ENCODE measurements at places on chromosomes 16 and 17.

GRCh38 chr16:85271198-85271597, 158.9 kb upstream of the CIBAR2 start:
- no peak for DNase-seq

- no peak for DNase-seq
These were observed 13.2 kb downstream of the XYLT2 start for GRCh38 chr17:50359005-50359699.

DNA sequence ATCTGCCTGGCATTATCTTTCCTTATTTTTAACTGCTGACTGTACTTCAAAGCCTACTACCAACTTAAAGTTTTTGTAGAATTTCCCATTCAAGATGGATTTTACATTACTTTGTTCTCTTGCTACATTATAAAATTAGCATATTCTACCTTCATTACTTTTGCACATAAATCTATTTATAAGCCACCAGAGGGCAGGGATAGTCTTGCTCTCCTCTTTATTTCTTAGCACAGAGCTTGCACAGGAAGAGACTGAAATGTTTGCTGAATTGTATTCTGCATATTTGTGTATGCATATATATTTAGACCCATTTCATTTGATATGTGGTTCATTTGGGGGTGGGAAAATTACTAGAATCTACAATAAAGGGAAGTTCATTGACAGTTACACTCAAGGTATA, 108.0 kb downstream of the SKAP1 start:
- no peak for DNase-seq

GRCh38 chr17:20153231-20153630, 144.1 kb downstream of the SPECC1 start:
- no peak for DNase-seq

- DNase-seq: no peak
These were observed 2.0 kb downstream of the POLR2C start for GRCh38 chr16:57464523-57464922.

- DNase-seq: no peak
These were observed 52.4 kb downstream of the MYO18A start for GRCh38 chr17:29127840-29128239.

DNA sequence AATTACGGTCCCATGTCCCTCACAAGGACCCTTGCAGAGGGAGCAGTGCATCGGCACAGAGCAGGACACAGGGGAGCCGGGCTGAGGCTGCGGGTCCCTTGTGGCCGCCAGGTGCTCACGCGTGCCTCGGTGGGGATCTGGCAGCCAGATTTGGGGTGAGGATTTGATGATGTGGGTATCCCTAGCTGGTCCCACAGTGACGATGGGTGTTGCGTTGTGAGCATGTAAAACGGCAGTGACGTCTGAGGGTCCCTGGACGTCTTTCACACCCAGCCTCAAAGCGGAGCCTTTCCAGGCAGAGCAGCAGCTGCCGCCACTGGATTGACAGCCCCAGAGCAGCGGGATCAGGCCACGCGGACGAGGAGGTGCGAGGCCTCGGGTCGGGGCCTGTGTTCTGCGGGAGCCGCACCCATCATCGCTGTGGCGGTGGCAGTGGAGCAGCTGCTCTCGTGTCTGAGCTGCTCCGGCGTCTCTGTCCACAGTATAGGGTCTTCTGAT, 54.6 kb downstream of the WDR45B start:
- DNase-seq: no peak

GRCh38 chr17:62666801-62667591, 39.5 kb downstream of the MRC2 start:
- DNase-seq: no peak

GRCh38 chr16:53415504-53415903, 18.8 kb upstream of the RBL2 start:
- DNase-seq: no peak

DNA sequence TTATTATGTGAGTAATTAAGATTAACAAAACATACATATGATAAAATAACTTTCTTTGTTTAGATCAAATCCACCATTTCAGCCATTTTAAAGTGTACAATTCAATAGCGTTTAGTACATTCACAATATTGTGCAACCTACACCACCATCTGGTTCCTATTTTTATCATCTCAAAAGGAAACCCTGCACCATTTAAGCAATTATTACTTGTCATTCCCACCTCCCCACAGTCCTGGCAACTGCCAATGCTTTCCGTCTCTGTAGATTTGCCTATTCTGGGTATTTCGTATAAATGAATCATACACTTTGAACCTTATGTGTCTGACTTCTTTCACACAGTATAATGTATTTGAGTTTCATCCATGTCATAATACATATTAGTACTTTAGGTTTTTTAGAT, 162.5 kb upstream of the CNTNAP4 start:
- no peak for DNase-seq

GRCh38 chr17:83161298-83162034, 82.1 kb downstream of the METRNL start:
- DNase-seq: no peak

- DNase-seq: no peak
These were observed 152.6 kb downstream of the PRKCA start for GRCh38 chr17:66455060-66455459.

DNA sequence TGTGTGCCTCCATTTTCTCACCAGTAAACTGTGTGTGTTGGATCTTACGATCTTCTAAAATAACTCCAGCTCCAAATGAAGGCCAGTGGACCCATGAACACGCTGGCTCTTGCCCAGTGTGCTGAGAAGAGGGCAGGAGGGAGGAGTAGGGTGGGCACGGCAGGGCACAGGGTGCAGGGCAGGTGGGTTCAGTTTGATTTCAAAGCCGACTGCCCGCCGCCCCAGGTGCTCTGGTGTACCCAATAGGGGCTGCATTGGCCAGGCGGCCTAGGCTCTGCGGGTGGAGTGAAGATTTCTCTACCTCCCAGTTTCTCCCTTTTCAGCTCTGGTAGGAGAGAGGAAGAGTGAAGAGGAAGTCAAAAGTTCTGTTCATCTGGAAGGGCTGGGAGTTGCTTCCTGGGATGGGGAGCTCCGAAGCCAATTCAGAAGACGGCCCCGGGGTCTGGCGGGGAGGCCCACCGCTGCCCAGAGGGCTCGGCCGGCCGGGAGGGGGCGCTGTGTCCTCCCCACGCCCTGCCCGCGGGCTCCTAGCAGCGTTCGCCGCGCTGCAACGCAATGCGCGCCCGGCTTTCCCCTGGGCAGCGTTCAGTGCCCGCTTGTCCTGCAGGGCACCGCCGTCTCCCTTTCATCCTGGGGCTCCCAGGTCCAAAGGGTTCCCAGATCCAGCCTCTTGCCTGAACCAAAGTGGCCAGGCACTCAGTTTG, 1.1 kb upstream of the CRHR1 start:
- no peak for DNase-seq

DNA sequence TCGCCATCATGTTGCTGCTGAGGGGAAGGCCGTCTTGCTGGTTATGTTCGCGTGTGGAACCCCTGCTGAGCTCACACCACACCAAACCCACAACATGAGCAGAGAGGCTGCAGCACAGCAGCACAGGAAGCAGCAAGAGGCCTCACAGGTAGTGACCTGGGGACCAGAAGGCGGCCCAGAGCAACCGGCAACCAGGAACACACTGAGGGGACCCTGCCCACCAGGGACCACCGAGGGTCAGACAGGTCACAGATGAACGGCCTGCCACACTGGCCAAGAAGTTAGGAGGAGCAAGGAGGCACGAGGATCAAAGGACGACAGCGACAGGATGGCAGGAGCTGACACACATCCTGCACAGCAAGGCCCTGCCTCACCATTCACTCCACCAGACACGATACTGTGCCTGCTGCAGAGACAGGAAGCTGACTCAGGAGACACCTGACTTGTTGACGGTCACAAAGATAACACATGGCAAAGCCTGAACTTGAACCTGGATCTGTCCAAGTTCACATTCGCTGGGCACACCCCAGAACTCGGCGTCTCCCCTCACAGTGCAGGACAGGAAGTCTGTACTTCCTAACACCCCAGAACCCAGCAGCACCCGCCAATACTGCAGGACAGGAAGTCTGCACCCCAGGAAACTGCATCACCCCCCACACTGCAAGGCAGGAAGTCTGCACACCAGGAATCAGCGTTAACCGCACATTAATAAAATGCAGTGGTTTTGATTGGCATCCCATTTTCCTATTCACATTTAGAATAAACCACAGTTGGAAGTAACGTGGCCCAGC, 98.5 kb downstream of the ZNF778 start:
- DNase-seq: peak; percentile 81
